ENCODE measurements at places on chromosomes 4 and X.

GRCh38 chr4:38856524-38857337 lies at the start of gene TLR6:
TSS of gene TLR6 (minus strand) at chr4:38856817. CDS start at chr4:38829473, 27,344 bp downstream.
- no peak for DNase-seq

DNA sequence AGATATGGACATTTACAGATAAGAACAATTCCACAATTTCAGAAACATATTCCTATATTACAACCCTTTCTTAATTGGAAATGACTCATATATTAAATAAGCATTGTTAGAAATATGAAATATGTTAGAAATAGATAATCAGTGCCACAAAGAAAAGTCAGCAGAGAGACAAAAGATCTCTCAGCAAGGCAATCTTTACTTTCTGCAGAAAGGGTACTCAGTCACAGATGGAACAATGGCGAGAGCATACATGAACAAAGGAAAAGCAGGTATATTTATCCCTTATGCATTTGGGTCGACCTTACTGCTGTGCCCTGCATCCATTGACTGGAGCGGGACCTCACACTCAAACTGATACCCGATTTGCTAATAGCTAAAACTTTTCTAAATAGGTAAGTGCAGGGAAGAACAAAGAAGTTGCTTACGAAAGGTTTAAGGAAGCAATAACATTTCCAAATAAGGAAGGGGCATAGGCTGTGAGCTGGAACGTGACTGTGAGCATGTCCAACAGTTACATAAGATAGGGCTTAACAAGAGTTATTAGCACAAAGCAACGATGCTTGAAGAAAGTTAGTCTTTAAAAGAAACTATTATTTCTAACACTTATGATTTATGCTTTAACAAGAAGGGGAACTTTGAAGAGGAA lies 40.8 kb downstream of the MGARP start:
- no peak for DNase-seq

DNA sequence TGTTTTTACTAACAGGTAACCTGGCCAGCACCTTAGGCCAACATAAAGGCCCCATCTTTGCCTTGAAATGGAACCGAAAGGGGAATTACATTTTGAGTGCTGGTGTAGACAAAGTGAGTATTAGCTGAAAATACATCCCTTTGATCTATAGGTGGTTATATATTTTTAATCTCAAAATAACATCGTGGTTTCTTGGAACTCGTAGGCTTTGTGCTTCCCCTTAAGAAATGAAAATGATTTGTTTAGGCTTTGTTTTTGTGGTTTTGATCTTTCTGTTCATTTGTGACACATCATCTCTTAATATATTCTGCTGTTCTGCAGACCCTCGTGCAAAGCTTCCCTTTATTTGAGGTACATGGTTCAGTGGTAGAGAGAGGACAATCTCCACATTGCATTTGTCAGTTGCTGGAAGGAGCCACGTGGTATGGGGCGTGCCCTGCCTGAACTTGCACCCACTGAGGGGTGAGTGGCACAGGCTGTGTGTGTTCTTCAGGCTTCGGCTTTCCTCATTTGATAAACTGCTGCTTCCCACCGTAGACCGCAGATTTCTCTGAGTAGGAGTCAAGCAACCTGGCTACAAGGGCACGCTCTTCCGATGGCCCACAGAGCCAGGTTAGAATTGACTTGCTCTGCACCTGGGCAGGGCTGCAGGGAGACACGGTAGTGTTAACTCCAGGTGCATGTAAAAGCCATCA lies 72.2 kb downstream of the GPR143 start:
- DNase-seq, result no peak

GRCh38 chr4:79170077-79170476 lies 155.8 kb downstream of the NAA11 start:
- DNase-seq, result no peak

DNA sequence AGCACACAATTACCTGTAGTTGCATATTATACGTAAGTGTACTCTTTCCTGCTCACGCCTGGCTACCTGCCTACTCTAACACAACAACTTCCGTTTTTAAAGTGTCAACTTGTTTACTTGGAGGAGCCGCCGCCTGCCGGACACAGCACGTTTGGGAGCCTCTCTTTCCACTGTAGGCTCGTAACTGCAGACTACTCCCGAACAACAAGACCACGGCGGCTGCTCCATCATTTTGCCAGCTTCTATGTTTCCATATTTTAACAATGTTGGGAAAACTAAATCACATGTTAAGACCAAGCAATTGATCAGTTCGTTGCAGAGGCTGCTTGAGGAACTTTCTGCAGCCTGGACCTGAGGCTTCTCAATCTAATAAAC lies 841 bp downstream of the MTNR1A start:
- DNase-seq, result no peak

DNA sequence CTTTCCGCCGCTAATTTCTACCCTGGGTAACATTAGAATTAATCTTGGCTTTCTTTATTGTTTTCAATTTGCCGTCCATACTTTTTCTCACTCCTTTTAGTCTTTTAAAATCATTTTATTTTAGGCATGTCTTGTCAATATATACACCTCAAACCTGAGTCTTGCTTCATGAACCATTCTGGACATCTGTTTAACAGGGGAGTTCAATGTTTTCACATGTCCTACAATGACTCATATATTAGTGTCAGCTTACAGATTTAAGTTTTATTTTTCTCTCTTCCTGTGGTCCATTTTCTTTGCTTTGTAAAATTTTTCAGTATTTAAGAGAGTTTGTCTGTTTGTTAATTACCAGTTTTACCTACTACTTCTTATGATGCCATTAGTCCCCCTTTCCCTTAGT lies 89.5 kb downstream of the LCORL start:
- DNase-seq, result no peak

DNA sequence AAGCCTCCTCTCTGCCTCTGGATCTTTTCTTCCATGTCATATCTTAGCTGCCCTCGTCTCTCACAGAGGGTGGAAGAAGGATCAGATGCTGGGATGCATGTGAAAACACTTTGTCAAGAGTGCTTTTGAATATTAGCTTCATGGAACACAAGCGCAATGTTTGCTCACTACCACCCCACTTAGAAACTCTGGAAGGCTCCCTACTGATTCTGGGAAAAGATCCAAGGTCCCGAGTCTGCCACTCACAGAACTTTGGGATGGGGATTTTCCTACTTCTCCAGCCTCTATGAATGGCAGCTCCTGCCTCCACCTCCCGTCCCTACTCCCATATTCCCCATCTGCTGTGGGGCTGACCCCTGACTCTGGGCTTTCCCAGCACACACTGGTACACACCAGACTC lies 40.2 kb upstream of the CRMP1 start:
- no peak for DNase-seq

DNA sequence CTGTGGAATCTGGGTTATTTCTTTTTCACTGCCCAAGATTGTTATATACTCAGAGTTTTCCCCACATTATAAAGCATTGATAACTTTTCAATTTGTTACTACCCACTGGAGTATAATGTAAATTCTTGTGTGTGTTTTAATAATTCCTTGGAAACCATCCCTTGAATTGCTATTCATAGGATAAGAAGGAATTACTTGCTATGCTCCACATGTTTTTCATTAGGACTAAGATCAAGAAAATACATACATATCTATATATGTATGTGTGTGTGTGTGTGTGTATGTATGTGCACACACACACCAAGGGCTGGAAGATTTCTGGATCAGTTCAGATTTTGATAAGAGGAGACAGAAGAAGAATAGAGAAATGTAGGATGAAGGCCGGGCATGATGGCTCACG lies 206.4 kb upstream of the JADE1 start:
- no peak for DNase-seq

- DNase-seq, result no peak
These were observed 203.6 kb upstream of the AGTR2 start for GRCh38 chrX:115966920-115967319.

GRCh38 chrX:24153178-24153795 lies 3.8 kb downstream of the ZFX start:
- no peak for DNase-seq

- DNase-seq, result no peak
These were observed 12.4 kb upstream of the VEGFC start for GRCh38 chr4:176805155-176805554.

DNA sequence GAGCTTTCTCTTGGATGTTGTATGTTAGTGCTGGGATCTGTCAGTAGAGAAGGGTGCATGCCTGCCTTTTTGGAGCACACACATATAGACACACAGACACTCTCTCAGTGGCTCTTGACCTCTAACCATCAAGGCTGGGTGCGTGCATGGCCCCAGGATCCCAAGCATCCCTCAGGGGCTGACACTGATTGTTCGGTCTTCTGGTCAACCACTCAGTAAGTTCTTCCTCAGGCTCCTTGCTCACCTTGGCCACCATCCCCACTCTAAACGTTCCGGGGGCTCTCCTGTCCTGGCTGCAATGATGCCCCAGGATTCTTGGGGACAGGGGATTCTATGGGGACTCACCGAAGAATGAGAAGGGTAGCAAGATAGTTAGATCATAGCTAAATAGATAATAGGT lies 179.6 kb downstream of the SHOX start:
- DNase-seq, result no peak

GRCh38 chr4:140236654-140237169 lies 82.7 kb upstream of the MAML3 start:
- DNase-seq, result no peak

GRCh38 chrX:1306909-1307625 lies 29.5 kb upstream of the IL3RA start:
- no peak for DNase-seq

DNA sequence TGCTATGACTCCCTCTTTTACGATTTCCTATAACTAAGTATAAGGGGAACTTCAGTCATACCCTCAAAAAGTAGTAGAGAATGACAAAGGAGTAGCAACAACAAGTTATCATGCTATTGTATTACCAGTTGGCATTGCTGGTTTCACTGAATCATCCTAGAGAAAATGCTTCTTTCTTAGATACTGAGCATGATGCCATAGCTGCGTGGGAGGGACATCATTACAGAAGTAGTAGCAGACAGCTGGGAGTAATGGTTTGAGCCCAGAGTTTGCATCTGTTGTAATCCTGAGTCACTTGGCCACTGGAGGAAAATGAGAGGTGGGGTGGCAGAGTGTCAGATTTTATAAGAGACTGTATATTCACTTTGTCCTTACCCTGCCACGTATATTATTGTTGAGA lies 38.6 kb downstream of the MTMR1 start:
- DNase-seq, result peak; percentile 46

- DNase-seq, result no peak
These were observed 68.9 kb downstream of the SH2D1A start for GRCh38 chrX:124415115-124415800.

DNA sequence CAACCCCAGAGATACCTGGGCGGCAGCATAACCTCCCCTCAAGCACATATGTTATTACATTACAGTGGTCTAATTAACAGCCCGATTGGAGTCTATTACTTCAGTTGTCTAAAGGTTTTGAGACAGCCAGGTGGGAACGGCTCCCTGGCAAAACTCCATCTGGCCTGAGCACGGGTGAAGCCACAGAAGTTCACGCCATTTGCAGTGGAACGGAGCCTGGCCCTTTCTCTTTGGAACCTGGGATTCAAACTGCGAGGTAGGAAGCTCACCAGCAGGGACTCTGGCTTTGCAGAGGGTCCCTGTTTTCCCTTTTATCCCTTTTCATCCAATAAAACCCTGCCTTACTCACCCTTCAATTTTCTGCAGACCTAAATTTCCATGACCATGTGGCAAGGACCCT lies 45.9 kb upstream of the NEIL3 start:
- no peak for DNase-seq

DNA sequence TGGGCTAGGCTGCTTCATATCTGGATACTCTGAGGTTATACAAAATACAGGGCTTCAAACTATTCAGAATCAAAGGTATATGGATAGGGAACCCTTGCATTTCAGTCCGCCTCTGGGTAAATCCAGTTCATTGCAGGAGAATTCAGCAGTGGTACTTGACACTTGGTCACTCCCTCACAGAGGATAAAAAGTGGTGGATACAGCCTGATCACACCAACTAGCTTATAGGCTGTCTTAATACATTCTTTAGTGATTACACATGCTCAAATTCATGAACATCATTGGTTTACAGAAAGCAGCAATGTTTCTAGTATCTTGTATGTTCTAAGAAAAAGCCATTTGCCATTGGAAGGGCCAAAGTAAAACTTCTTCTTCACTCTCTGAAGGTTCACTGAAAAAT lies 104.8 kb upstream of the PDE5A start:
- DNase-seq, result no peak

GRCh38 chrX:72243472-72243871 lies 4.6 kb upstream of the ERCC6L start:
- no peak for DNase-seq

DNA sequence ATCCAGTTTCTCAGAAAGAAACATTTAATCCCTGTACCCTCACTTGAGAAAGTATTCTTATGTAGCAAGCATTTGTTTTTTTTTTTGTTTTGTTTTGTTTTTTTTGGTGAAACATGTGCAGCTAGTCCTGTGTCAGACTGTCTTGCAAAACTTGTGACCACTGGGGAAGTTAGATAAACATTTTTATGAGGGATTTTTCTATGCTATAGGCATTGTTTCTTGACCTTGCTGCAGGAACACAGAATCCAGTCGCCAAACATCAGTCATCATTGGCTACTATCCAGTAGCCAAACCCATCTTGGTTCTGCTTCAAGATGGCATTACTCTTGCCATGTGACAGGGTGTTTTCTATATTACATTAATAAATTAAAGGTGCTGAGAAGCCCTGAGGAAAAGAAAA lies 7.7 kb upstream of the MAPK10 start:
- no peak for DNase-seq

- DNase-seq, result no peak
These were observed 152.2 kb downstream of the REPS2 start for GRCh38 chrX:17098516-17099247.

DNA sequence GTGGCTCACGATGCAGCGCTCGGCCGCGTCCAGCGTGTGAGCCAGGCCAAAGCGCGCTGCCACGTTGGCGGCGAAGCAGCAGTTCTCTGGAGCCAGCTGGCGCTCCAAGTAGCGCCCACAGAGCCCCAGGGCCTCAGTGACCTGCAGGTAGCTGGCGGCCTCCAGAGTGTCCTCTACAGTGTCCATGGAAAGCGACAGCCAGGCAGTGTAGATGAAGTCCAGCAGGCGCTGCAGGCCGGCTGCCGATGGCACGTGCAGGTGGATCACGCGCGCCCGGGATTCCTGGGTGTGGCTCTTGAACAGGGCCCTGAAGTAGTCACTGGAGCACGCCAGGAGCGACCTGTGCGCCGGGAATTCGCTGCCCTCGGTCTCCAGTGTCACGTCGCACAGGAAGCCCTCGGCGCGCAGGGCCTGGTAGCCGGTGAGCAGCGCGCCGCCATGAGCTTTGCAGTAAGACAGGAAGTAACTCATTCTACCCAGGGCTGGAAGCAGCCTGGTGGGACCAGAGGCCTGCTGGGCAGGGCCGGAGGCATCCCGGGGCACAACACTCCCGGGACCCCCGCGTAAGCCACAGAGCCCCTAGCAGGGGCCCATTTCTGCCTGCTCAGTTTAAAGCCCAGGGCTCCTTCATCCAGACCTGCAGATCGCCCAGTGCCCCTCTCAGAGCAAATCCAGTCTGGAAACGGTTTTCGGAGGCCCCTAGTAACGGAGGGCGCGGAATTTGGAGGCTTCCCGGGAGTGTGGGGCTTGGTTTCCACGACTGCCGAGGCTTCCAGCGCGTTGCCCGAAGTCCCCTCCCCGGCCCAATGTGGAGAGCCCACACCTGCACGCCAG lies 595 bp downstream of the KLHL34 start:
- no peak for DNase-seq

- DNase-seq, result no peak
These were observed 194.3 kb downstream of the KIT start for GRCh38 chr4:54852054-54852453.

- DNase-seq, result peak; percentile 26
These were observed 9.4 kb downstream of the UVSSA start for GRCh38 chr4:1356181-1356998.
